K562 (cell line): ENCODE measurements at places on chromosomes 12 and 14. TPM values are rescaled to one million over a fixed set of nuclear protein-coding genes. Genes with fewer than 3 reads are reported as not detected.

OXA1L gene
- total RNA-seq, result 119 and 125 TPM in 2 replicates

DNA sequence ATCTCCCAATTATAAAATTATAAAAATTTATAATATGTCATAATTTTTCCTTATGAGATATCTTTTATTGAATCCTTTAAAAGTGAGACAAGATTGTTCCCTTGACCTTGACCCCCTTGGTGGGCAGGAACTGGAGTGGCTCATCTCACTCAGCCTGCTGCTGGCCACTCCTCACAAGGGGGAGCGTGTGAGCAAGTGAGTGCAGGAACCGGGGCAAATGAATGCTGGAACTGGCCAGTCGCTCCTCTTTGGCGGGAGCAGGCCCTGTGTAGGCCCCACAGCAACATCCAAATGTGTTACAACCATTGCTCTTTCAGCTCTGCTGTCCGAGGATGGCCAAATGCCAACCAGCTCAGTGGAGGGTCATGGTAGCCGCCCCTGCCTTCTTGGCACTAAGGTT, 178.8 kb downstream of the ETNK1 start:
- H3K27ac ChIP-seq, result no peak overlapping the region
- H3K27me3 ChIP-seq, result no peaks in the 10 kb centered on the region; the same call in 1 of the 2 replicates
- no peaks in the 10 kb centered on the region for H3K36me3 ChIP-seq
- peak; percentile 2 for DNase-seq

SLC39A5 gene
- total RNA-seq, result 0.27 TPM in 1 of 2 replicates, not detected in the other

RNU7-1 gene
- not detected in 2 replicates for total RNA-seq

DNA sequence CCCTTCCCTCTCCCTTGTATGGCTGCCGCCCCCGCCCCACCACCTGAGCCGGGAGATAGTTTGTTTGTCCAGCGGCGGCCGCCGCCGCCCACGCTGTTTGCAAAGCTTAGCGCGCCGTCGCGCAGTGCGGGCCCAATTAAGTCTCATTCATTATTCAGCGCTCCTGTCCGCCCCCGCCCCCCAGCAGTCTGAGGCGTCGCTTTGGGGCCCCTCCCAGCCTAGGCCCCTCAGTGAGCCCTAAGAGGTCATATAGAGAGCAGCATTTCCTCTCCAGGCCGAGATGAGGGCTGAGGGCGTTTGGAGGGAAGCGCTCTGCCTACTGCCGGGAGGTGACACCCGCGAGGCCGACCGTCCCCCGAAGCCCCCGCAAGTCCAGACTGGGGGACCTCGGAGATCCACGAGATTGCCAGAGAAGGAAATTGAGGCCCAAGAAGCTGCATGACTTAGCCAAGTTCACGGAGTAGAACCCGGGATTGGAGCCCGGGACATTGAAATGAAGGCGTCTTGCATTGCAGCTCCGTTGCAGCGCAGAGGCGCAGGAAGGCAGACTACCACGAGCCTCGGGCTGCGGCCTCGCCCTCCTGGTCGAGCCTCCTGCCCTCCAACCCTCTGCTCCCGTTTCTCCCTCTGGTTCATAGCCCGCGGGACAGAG, at the start of gene DNAJC22:
DNAJC22 (plus strand) TSS at position 230 of the 652 bp plus-strand sequence. CDS start 1,985 bp downstream, outside the sequence.
- H3K4me1 ChIP-seq, result peaks cover 23% of the 10 kb centered on the region
- H3K36me3 ChIP-seq, result no peaks in the 10 kb centered on the region
- peaks cover 27% of the 10 kb centered on the region; the same call in 2 of the 3 replicates for H3K27me3 ChIP-seq
- no peak within 1 kb of the TSS; the same call in 2 of the 3 replicates for H3K27ac ChIP-seq

C1S gene
- total RNA-seq, result 0.84 and 1.2 TPM in 2 replicates
